Kidney tubule cell (primary cell): ENCODE measurements at places on chromosomes 7 and 10.

DNA sequence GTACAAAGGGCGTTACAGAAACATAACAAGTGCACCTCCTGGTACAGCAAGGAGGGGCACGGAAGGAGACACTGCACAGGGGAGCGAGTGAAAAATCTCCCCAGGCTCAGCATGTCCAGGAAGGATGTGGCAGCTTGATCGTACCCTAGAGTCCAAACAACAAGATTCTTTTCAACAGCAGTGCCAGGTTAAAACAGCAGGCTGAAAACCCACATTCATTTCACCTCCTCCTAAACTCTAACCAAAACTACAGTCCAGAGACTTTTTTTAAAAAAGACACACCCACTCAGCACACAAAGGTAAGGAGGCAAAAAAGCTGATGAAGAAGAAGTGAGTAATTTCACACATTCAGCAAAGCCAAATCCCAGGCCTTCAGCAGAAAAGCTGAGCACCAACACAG lies 138.8 kb downstream of the SFMBT2 start:
- no peak for DNase-seq

DNA sequence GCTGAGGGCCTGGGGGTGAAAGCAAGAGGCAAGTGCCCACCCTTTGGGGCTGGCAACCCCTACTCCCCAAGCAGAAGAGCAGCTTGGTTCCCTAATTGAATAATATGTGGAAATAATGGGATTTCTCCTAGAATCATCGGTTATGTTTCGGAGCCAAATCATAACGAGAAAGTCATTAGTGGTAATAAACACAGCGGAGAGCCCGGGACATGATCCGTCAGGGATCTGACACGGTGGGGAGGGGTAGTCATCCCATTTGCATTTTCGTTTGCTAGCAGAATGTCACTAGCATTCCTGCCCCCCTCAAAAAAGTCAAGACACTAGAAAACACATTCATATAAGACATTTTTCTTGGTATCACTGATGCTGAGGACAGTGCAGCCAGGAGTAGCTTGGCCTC lies 140.4 kb downstream of the CDH23 start:
- no peak for DNase-seq

DNA sequence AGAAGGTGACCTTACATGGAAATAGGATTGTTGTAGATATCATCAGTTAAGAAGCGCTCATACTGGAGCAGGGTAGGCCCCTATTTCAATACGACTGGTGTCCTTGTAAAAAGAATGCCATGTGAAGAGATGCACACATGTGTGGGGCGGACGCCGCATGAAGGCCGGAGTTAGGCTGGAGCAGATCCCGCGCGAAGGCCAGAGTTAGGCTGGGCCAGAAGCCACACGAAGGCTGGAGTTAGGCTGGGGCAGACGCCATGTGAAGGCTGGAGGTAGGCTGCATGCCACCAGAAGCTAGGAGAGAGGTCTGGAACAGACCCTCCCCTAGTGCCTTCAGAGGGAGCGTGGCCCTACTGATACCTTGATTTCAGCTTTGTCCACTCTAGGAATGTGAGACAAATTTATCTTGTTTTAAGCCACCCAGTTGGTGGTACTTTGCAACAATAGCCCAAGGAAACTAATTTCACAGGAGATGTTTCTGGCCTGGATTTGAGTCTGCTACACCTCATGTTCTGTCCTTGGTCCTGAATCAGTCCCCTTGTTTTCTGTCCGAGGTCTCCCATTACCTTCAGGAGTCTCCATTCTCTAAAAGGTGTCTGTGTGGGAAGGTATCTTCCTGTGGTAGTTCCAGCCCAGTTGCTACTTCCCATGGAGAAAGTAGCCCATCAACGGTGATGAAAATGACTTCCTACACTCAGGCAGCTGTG lies 585.8 kb downstream of the LRMDA start:
- DNase-seq: no peak

DNA sequence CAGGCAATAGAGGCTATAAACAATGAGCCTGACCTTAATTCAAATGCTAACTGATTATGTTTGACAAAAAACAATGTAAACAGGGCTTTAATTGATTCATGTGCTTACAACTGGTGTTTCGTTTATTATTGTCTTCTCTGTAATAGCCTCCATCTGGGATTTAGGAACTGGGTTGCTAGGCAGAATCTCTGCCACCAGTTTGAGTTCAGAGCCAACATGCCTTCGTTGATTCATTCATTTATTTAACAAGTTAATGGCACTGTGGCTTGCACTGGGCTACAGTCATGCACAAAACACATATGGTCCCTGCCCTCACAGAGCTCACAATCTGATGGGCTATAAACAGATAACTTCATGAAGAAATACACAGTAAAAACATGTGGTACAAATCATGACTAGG lies 19.6 kb upstream of the CDHR3 start:
- DNase-seq: no peak

GRCh38 chr10:62761115-62761514 lies 43.4 kb upstream of the ADO start:
- no peak for DNase-seq

- no peak for DNase-seq
Measured at GRCh38 chr7:114715907-114716306, 206.0 kb upstream of the MDFIC start.

GRCh38 chr7:120856621-120857352 lies 1.2 kb downstream of the TSPAN12 start:
- peak; percentile 59 for DNase-seq
